MCF 10A (cell line): ENCODE measurements at places on chromosomes 7 and 10. TPM values are rescaled to one million over a fixed set of nuclear protein-coding genes. Genes with fewer than 3 reads are reported as not detected.

DNA sequence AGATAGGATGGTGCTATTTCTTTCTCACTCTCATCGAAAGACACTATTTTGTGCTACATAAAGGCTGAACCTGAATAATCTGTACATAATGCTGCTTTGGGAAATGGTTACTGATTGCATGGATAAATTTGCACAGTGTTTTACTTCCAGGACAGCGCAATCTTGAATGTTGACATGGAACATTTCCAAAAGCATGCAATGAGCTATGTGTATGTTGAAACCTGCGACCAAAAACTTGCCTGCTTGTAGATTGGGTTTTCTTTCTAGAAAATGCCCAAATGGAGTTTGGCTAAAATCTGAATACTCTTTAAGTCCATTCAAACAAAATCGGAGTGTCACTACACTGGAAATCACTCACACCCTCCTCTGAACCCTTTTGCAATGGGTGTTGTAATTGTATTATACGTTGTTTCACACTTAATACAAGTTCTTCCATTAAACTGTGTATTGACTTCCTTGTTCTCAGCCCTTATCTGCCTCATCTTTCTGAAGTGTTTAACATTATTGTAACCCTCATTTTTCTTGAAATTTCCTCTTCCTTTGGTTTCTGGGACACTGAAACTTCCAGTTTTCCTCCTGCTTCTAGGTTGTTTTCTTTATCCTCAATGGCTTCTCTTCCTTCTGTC is 73.7 kb upstream of the CAPZA2 start:
- no peaks in the 10 kb centered on the region for H3K27me3 ChIP-seq
- no peak for DNase-seq
- H3K4me3 ChIP-seq: no peak overlapping the region
- H3K36me3 ChIP-seq: peaks cover 12% of the 10 kb centered on the region

- H3K4me1 ChIP-seq: no peaks in the 10 kb centered on the region
- H3K27ac ChIP-seq: no peak overlapping the region
- no peak overlapping the region for H3K4me3 ChIP-seq
- peaks cover 2% of the 10 kb centered on the region for H3K36me3 ChIP-seq
- DNase-seq: no peak
- H3K27me3 ChIP-seq: no peaks in the 10 kb centered on the region
These were observed 26.6 kb downstream of the DUSP5 start for GRCh38 chr10:110524179-110524858.

DNA sequence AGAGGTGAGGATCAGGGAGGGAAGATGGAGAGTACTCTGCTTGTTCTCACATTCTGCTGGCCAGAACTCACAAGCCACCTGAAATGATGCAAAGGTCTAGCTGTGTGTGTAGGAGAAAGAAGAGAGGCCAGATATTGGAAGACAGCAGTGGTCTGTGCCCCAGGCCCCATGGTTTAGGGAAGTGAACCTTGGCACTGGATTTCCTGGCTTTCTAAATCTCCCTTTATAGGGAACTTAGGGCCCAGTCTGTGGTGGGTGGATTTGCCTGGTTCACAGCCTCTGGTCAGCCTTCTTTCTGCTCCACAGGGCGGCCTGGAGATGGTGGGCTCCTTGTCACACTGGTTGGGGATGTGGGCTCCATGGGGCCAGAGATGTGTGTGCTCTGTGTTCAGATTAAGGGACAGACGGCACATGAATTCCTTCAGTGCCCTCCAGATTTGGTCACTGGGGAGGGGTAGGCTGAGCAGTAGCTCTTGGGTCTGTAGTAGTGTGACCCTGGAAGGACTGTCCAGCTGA is 9.5 kb upstream of the SH2D4B start:
- no peaks in the 10 kb centered on the region for H3K4me1 ChIP-seq
- H3K4me3 ChIP-seq: no peak overlapping the region
- H3K36me3 ChIP-seq: peaks cover 18% of the 10 kb centered on the region
- no peak for DNase-seq
- H3K27me3 ChIP-seq: no peaks in the 10 kb centered on the region
- H3K27ac ChIP-seq: no peak overlapping the region

Gene CTBP2
- total RNA-seq: 129 and 152 TPM in 2 replicates

DNA sequence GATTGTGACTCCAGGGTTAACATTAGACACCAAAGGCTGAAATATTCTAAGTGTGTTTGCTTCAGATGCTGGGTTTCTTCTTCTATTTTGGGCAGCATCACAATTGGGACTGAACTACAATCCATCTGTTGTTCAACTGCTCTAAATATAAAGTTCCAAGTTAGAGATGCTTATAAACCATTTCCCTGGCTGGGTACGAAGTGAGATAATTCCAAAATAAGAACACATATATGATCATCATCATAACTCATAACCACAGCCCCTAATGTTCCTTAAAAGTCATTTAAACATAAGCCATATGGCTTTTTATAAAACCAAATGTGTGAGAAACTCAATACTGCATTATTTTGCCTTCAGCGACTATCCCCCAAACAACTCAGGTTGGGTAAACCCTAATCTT is 28.8 kb downstream of the DNA2 start:
- H3K27me3 ChIP-seq: no peaks in the 10 kb centered on the region
- DNase-seq: no peak
- H3K36me3 ChIP-seq: peaks cover 23% of the 10 kb centered on the region
- H3K4me1 ChIP-seq: no peaks in the 10 kb centered on the region
- H3K27ac ChIP-seq: no peak overlapping the region
- H3K4me3 ChIP-seq: no peak overlapping the region
